ENCODE measurements at places on chromosomes 1 and 21.

DNA sequence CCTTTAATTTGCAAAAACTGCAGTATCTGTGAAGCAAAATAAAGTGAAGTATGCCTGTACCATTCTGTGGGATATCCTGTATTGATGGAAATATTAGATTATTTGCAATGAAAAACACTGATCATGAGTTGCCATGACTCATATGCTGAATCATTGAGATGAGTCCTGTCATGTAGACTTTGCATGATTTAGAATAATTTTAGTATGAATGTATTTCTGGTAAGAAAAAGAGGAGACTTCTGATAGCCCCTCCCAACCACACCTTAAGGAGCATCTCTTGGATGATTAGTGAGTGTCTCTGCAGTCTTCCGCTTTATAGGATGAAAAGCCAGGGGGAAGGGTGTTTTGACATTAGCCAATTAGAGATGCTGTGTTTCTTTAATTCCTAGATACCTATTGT, 55.2 kb upstream of the PTGS2 start:
- DNase-seq: no peak

DNA sequence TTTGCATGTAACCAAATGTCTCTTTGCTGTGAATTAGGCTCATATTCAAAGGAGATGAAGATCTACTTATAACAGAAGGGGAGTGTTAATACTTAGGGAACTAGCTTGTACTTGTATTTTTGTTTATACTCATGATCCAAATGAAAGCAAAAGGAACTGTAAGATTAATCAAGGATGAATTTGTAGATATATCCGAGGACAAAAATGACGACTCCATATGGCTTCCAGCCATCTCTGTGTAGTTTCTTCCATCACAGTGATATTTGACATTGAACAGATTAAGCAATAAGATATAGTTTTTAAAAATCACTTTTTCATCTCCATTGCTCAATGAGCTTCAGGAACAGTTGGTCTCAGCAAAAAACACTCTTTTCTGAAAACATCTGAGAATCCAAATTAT, 257.4 kb upstream of the CAMK1G start:
- no peak for DNase-seq

DNA sequence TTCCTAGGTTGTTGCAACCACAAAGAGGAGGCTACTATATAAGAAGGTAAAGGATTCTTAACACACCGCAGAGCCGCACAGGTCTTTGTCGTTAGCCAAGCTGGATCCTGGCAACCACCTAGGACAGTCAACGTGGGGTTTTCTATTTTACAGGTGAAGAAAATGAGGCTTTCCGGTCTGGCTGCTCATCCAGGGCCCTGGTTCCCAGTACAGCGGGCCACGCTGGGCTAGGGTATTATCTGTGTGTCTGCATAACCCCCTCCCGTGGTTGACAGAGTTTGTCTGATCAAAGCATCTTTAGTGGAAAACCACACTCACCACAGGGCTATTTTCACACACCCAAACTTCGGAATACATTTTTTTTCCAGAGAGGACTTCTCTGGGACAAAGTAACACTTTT, 39.0 kb upstream of the PDE9A start:
- peak; percentile 46 for DNase-seq

DNA sequence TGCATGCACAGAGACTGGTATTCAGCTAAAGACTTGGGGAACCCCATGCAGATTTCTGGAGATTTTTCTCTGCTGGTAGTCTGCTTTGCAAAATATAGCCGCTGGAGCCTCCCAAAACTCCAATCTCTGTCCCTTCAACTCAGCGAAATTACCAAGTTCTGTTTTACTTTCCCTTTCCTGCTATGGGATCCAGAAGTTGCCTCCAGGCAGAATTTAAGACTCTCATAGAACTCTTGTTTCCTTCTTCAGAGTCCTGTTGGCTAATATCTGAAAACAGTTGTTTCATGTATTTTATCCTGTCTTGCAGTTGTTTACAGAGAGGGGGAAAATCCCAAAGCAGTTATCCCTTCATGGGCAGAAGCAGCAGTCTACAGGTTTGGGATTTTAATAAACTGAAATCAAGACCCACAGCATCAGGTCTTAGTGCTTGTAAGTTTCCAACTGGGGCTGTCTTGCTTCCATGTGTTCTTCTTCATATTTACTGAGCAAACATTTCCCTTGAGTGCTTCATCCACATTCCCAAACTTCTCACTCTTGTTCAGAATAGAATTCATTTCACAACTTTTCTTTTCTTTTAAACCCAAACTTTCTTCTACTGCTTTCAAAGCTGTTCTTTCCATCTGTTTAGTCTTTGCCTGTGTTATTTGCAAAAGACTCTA, 221.3 kb upstream of the DMRTA2 start:
- DNase-seq: no peak

DNA sequence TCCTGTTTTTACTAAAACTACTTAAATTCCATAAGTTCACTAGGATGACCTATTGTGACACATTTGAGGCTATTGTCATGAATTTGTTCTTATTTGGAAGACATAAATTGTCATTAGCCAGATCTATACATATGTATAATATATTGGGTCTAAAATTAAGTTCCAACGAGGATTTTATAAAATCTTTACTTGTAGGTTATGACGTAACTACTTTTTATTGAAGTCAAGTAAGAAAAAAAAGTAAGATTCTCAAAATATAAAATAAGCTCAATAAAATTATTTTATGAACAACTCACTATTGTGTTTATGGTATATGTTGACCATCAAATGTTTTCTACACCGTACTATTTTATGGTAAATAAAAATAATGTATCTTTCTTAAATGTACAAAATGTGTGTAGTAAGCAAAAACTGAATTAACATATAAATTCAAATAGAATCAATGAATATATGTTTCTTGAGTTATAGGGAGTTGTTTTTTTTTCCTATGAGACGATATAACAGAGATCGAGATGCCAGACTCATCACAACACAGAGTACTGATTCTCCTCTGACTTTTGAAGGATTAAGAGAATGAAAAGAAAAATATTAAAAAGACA, 64.1 kb downstream of the NEGR1 start:
- DNase-seq: no peak

GRCh38 chr21:43337901-43338655, 88.9 kb downstream of the SIK1 start:
- no peak for DNase-seq

- no peak for DNase-seq
Measured at GRCh38 chr1:64685217-64685616, 59.7 kb upstream of the RAVER2 start.

GRCh38 chr1:11704194-11704529, 12.7 kb downstream of the DRAXIN start:
- no peak for DNase-seq

- DNase-seq: peak; percentile 23
Measured at GRCh38 chr1:153404768-153405167, 11.6 kb upstream of the S100A7A start.

GRCh38 chr1:154775621-154776605, 94.2 kb downstream of the KCNN3 start:
- DNase-seq: no peak

- no peak for DNase-seq
Measured at GRCh38 chr1:22506130-22506692, 54.6 kb downstream of the ZBTB40 start.

GRCh38 chr1:55321942-55322341, 106.8 kb upstream of the USP24 start:
- DNase-seq: no peak

DNA sequence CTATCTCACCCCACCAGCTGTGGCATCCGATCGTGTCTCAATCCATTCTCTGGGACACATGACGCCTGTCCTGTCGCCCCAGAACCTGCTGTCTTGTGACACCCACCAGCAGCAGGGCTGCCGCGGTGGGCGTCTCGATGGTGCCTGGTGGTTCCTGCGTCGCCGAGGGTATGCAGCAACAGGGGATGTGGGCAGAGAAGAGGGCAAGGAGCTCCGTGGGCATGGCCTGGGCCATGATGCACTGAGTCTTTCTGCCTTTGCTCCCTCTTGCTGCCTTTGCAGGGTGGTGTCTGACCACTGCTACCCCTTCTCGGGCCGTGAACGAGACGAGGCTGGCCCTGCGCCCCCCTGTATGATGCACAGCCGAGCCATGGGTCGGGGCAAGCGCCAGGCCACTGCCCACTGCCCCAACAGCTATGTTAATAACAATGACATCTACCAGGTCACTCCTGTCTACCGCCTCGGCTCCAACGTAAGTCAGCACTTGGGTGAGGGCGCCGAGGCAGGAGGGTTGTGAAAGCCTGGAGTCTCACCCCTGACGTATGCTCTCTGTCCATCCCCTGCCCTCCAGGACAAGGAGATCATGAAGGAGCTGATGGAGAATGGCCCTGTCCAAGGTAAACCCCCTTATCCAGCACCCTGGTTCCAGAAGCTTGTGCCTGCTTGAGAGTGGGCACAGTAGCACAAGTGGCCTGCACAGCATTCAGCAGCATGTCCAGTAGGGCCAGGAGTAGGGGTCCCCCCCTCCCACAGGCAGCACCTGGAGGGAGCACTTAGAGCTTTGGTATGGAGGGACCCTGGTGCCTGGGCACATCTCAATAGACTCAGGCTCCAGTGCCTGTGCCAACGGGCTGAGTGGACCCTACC, 8.8 kb downstream of the TINAGL1 start:
- no peak for DNase-seq

- no peak for DNase-seq
Measured at GRCh38 chr1:117812869-117813511, 116.4 kb downstream of the GDAP2 start.

DNA sequence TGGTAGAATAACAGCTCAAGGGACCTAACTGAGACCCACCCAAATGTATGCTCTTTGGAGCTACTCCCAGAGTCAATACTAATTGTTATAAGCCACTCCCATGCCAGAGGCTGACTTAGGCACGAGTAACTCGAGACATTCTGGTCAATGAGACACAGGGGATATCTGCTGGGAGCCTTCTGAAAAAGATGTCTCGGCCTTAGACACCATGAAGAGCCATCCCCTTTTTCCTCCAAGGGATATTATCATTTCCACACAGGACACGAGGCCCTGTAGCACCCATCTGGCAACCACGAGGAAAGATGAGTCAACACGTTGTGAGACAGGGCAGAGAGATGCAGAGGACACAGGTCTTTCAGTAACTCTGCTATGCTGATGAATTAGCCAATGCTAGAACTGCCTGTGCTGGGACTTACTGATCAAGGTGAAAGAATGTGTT, 30.7 kb downstream of the ITPKB start:
- no peak for DNase-seq

DNA sequence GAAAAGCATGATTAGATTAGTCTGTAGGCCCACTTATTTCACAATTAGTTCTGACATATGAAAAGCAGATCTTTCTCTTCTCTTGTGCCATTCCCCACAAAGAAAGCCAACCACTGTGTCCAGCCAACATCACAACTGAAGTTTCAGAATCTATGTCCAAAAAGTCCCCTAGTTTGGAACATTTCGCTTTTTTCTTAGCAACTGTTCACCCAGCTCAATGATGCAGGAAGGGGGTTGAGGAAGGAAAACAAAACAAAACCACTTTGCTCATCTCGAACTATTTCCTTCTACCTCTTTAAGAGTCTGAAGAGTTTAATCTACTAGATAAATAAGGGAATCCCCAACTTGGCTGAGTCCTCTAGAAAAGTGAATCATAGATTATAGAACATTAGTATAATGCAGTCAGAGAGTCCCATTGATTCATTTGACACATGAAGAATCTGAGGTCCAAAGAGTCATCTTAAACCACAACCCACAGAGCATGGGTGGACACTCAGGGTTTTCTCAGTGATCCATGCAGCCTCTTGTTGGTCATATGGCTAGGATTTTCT, 159.3 kb upstream of the SGIP1 start:
- peak; percentile 70 for DNase-seq

DNA sequence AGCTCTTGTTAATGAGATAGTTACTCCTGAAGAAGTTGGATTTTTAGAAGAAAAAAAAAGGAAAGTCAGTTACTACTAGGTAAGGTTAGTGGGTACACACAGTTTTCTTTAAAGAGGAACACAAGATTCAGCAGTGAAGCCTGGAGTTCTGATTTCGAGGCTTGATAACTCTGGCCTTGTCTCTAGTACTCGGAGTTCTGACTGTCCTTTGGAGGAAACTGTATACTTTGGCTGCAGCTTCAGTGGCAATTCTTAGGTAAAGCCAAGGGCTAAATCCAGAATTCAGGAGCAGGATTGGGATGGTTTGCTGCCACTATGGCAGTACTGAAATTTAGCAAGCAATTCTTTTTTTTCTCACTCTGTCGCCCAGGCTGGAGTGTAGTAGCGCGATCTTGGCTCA, 9.2 kb downstream of the ACADM start:
- DNase-seq: no peak

GRCh38 chr1:160428655-160429054, 28.3 kb downstream of the VANGL2 start:
- no peak for DNase-seq
